ENCODE measurements at places on chromosomes 6 and 20. TPM values are rescaled to one million over a fixed set of nuclear protein-coding genes. Genes with fewer than 3 reads are reported as not detected.

The DHX16 gene
- 33.6 TPM for total RNA-seq

The PPP1R14C gene
- under 0.01 TPM for total RNA-seq

The TSHZ2 gene
- total RNA-seq: not detected

The TBX18 gene
- 3.6 TPM for total RNA-seq

The HLA-G gene
- not detected for total RNA-seq

The C20orf204 gene
- 0.88 TPM for total RNA-seq

The ZFP57 gene
- total RNA-seq: 0.69 TPM

Data from smooth muscle cell of the umbilical artery (primary cell).